ENCODE measurements at places on chromosomes 3 and 15. TPM values are rescaled to one million over a fixed set of nuclear protein-coding genes. Genes with fewer than 3 reads are reported as not detected.

Gene TRIP4
- total RNA-seq, result 24.1 TPM

Gene ATP11B
- total RNA-seq, result 89.9 TPM

Gene WNT7A
- 4.7 TPM for total RNA-seq

Gene SLC9C1
- 0.46 TPM for total RNA-seq

Gene COPG1
- total RNA-seq, result 216 TPM

Gene SYNM
- total RNA-seq, result 167 TPM

Gene SAMMSON
- total RNA-seq, result not detected

Gene REC114
- not detected for total RNA-seq

Gene ALDH1A2
- 134 TPM for total RNA-seq

Gene VWA5B2
- not detected for total RNA-seq

Gene THUMPD3
- total RNA-seq, result 43.4 TPM

Gene CYP11A1
- 0.72 TPM for total RNA-seq

Gene UQCC5
- 14.6 TPM for total RNA-seq

Gene TRIM42
- not detected for total RNA-seq

Gene TNFSF10
- total RNA-seq, result 40.3 TPM

Gene TM6SF1
- total RNA-seq, result 7.2 TPM

Gene LCTL
- not detected for total RNA-seq

Gene BSN
- total RNA-seq, result 0.81 TPM

Gene VIPR1
- total RNA-seq, result 91.7 TPM

Gene GXYLT2
- total RNA-seq, result 12.1 TPM

Gene BOC
- total RNA-seq, result 20.5 TPM

Gene EXD1
- 0.12 TPM for total RNA-seq

Gene MGA
- total RNA-seq, result 39.4 TPM

Gene CCDC54
- not detected for total RNA-seq

Gene GALK2
- 41.2 TPM for total RNA-seq

Gene AZI2
- total RNA-seq, result 55.1 TPM

Gene NEK10
- 6.2 TPM for total RNA-seq

Gene CELSR3
- 0.75 TPM for total RNA-seq
